ENCODE measurements at places on chromosomes 3 and 15.

DNA sequence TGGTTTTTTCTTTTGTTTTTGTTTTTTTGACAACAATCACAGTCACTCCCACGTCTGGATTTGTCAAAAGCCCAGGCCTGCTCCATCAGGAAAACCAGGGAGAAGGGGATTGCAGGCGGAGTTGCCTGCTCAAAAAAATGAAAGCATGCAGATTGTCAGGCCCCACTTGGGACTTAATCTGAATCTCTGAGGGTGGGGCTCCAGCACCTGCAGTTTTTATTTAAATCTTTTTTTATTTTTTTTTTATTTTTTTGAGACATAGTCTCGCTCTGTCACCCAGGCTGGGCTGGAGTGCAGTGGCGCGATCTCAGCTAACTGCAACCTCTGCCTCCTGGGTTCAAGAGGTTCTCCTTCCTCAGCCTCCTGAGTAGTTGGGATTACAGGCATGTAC, 140.9 kb downstream of the FOXP1 start:
- DNase-seq, result no peak

DNA sequence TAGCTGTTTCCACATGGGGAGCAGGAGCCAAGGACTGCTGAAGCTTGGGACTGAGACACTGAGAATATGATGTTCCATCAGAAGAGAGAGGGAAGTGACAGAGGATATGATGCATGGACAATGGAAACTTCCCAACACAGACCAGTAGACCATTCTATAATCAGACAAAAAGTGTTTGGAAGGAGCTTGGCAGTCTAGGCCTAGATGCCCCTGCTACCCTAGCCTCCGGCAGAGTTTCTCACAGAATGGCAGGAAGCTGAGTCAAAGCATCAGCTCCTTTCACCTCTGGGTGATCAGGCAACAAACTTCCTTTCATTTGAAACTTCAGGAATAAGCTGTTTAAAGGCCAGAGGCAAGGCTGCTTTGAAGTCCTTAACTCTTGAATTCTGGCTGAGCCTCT, 222.0 kb downstream of the NEK10 start:
- no peak for DNase-seq

DNA sequence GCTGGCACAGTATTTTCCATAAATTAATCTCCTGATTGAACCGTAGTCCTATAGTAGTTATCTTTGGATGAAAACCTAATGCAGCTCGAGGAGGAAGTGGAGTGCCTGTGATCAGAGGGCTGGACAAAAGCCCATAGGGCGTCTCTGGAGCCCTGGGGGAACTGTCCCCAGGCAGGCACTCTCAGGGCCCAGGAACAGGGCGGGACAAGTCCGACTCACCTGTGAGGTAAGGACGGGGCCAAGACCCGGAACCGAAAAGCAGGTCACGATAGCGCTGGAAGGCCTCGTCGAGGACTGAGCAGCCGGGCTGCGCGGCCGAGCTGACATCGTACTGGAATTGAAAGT, 341 bp downstream of the HEXA start:
- DNase-seq, result peak; percentile 54

DNA sequence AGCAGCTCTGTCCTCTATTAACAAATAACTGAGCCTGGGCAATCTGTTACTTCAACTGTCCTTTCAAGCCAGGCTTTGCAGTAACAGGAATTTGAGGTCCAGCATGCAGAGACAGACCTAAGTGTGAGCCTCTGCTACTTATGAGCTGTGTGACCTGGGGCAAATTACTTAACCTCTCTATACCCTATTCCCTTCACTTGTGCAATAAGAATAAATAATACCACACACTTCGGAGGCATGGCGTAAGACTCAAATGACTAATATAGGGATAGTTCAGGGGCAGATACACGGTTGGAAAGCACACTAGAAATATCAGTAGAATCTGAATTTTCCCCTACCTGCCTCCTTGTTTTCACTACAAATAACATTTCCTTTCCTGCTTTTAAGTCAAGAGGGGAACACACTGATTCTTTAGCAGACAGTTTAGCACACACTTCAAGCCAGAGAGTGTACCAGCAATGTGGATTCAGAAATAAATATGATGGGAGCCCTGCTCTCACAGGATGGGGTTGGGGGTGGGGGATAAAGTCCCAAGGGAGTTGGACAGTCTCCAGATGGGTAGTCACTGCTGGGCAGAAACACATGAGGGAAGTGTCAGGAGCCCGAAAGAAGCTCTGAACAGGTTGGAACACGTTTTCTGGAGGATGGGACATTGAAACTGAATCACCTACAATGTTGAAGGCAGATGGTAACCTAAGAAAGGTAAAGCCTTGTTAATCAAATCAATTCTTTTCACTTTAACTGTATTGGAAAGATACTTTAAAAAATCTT, 61.8 kb upstream of the RBP1 start:
- no peak for DNase-seq

DNA sequence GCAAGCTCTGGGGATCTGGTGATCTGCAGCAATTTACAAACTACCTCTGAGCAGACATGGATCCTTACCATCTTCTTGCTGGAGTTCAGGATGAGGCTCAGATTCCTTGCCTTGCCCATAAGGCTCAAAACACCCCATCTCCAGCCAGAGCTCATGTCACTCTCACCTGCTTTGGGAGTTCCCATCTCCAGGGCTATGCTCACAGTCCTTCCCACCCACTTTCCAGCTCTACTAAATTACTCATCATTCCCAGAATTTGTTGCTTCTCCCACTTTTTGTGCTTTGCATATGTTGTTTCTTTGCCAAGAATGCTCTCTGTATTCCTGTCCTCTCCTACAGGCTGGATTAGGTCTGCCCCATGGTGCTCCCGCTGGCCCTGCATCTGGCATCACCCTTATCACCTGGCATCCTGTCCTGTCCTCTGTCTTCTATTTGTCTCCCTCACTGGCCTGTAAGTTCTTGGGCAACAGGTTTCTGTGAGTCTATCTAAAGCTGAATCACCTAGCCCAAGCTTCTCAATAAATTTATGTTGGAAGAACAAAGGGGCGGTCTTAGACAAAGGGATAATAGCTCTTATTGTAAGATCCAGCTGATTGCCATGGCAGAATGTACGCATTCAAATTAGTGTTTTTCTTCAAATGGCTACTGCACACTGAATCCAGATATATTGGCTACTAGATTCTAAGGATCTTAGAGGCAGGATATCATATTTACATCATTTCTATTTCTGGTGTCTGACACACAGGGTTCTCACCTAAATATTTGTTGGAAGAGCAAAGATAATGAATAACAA, 179.2 kb downstream of the CLSTN2 start:
- DNase-seq, result no peak

DNA sequence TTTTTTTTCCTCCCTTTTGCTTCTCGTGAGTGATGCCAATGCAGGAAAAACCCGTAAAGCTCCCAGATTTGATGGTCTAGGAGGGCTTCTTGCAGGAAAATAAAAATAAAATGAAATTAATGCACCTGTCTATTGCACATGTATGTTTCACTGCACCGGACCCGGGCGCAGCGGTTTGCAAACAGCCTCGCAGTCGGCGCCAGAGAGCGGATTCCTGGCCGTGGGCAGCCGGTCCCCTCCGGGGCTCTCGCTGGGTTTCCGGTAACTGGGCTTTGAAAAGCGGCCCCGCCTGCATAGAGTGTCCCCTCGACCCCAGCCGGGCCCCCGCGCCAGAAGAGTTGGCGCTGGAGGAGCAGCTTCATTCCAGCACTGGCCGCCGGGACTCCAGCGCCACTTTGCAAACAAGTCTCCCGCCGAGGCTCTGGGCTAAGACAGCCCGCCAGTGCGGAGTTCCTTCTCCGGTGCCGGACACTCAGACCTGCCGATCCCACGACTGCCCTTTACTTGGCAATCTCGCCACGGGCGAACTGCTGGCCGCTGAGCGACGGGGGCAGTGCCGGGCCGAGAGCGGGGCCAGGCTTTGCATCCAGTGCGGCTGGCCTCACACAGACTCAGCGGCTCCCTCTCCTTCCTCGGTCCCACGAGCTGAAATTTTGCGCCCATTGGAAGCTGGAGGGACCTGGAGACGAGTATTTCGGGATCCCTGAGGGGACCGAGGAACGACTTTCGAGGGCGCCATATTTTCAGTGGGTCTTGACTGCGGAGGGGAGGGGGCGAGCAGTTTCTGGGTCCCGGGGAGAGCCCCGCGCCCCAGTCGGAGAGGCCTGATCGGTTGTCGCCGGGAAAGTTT, 225.9 kb upstream of the C2CD4B start:
- peak; percentile 74 for DNase-seq

- DNase-seq, result no peak
Measured at GRCh38 chr15:49987198-49987785, 131.7 kb downstream of the ATP8B4 start.

- DNase-seq, result no peak
Measured at GRCh38 chr3:187567661-187568121, 102.5 kb downstream of the SST start.

DNA sequence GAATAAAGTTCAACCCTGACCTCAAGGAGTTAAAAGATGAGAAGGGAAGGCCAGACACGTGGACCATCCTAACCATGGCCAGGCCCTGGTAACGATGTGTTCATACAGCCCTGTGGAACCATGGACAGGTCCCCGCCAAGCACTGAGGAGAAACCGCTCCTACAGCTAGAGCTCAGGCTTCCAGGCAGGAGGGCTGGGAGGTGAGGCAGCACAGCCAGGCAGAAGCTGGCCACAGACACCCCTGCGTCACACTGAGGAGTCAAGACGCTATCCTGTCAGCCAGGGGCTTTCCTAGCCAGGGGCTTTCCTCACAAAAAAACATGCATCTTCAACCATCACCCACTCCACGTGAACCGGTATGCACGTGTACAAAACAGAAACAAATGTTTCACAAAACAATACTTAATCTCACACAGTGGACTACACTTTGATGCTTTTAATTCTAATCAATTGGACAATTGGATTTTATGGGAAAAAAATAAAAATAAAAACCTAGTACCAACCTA, 73.2 kb downstream of the TBC1D2B start:
- no peak for DNase-seq

- peak; percentile 80 for DNase-seq
Measured at GRCh38 chr15:67456677-67457529, 64.0 kb upstream of the C15orf61 start.

- DNase-seq, result no peak
Measured at GRCh38 chr3:14290631-14291385, 111.6 kb upstream of the SLC6A6 start.

DNA sequence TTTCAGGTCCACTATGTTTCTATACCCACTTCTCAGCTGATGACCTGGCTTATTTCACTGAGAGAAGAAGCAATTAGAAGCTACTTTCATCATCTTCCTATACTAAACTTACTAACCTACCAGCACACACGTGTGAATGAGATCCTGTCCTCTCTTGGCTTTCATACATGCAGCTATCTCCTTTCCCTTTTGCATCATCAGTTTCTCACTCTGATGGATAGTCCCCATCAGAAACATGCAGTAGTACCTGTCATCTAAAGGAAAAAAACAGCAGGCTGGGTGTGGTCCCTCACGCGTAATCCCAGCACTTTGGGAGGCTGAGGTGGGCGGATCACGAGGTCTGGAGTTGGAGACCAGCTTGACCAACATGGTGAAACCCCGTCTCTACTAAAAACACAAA, 237.6 kb upstream of the C2CD4B start:
- no peak for DNase-seq

DNA sequence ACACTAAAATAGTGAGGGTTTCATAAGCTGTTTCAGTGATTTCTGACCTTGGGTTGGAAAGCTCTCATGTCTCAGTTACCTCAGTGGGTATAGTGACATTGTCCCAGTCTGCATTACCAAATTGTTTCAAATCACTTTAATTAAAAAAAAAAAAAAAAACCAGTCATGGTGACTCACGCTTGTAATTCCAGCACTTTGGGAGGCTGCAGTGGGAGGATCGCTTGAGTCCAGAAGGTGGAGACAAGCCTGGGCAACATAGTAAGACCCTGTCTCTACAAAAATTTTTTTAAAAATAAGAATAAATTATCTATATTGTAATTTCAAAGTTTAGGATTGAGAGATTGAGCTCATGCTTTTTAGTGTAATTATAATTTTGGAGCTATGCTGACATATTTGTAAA, 78.0 kb downstream of the MBNL1 start:
- no peak for DNase-seq

- no peak for DNase-seq
Measured at GRCh38 chr15:25175033-25175788, 220.4 kb downstream of the SNRPN start.

DNA sequence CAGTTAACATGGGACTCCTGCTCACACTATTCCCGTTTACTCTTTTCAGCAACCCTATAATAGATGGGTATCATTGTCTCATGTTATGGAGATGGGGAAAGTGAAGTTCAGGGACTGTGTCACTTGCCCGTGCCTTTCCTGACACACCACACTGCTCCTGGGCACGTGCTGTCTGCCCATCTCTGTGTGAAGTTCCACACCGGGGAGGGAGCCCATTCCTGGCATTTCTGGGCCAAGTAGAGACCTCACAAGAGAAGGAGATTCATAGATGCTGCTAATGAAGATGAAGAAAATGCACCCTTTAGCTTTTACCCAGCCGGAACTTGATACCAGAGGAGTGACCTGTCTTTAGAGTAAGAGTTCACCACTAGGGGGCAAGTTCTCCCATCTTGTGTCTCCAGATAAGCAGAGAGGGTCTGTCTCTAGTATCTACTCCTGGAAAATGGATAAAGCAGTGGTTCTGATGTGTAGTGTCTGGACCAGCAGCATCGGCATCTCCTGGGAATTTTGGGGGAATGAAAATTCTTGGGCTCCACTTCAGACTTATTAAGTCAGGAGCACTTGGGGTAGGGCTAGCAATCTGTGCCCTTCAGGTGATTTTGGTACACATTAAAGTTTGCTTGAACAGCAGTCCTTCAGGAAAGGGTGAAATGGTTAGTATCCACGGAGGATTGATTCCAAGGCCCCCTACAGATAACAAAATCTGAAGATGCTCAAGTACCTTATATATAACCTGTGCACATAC, 2.0 kb upstream of the TOPBP1 start:
- no peak for DNase-seq

- peak; percentile 58 for DNase-seq
Measured at GRCh38 chr15:68228143-68228970, 1.2 kb downstream of the CLN6 start.

- DNase-seq, result no peak
Measured at GRCh38 chr3:22007368-22007767, 256.4 kb upstream of the ZNF385D start.

GRCh38 chr3:55658270-55658669, 171.2 kb upstream of the WNT5A start:
- no peak for DNase-seq

DNA sequence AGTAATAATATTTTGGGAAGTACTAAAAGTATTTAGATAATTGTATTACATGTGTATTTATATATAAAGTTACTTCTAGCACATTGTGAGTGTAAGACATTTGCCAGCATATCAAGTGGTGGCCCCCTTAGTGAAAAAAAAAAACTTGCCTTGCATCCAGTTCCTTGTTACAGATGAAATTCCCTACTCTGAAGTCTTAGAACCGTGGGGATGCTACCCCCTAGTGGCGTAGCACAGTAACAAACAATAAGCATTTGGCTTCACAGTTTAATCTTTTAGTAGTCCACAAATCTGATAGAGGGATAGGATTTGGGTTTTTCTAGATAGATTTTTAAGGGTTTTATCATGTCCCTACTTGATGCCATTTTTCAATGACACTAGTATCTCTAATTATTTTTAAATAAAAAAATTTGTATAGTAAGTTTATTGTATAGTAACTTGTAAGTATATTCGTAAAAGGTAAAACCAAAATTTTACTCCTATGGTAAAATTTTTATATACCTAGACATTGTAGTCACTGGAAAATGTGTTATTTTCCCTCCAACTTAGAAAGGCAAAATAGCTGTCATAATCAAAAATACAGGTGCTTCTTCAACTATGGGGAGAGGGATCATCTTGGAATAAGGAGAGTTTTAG, 14.3 kb downstream of the SMC4 start:
- peak; percentile 41 for DNase-seq

All from tibial artery (tissue), 4 donors.